Neural cell (in vitro differentiated cells): ENCODE measurements at places on chromosomes 11 and 22. TPM values are rescaled to one million over a fixed set of nuclear protein-coding genes. Genes with fewer than 3 reads are reported as not detected.

ZNF280B gene
- polyA plus RNA-seq, result 0.98 and 2.3 TPM in 2 replicates

OR56B4 gene
- polyA plus RNA-seq, result not detected in 2 replicates

RIC3 gene
- 94.5 and 103 TPM in 2 replicates for polyA plus RNA-seq

P2RY6 gene
- polyA plus RNA-seq, result not detected in 2 replicates

INSC gene
- 0.12 TPM in 1 of 2 replicates, not detected in the other for polyA plus RNA-seq

SUSD2 gene
- 0.20 and 0.36 TPM in 2 replicates for polyA plus RNA-seq

PNPLA3 gene
- polyA plus RNA-seq, result 4.5 and 6.5 TPM in 2 replicates

MAPK11 gene
- polyA plus RNA-seq, result 36.3 and 55.0 TPM in 2 replicates

GAL3ST3 gene
- polyA plus RNA-seq, result 16.7 and 17.2 TPM in 2 replicates

RHOD gene
- polyA plus RNA-seq, result 0.28 TPM in 1 of 2 replicates, not detected in the other

EHF gene
- 0.17 TPM in 1 of 2 replicates, not detected in the other for polyA plus RNA-seq

UBQLN3 gene
- not detected in 2 replicates for polyA plus RNA-seq

TRPM5 gene
- not detected in 2 replicates for polyA plus RNA-seq

PKP3 gene
- polyA plus RNA-seq, result not detected in 2 replicates

LRRC56 gene
- polyA plus RNA-seq, result 0.76 and 1.3 TPM in 2 replicates

GLB1L2 gene
- 1.6 and 4.0 TPM in 2 replicates for polyA plus RNA-seq

RAPSN gene
- polyA plus RNA-seq, result not detected in 2 replicates

FAM83F gene
- 0.02 and 0.42 TPM in 2 replicates for polyA plus RNA-seq

HBG2 gene
- polyA plus RNA-seq, result 1.2 TPM in 1 of 2 replicates, not detected in the other

NRXN2 gene
- 68.0 and 99.8 TPM in 2 replicates for polyA plus RNA-seq

OR2AG2 gene
- polyA plus RNA-seq, result not detected in 2 replicates

CTTN gene
- polyA plus RNA-seq, result 220 and 243 TPM in 2 replicates

NXPE1 gene
- not detected in 2 replicates for polyA plus RNA-seq

IL10RA gene
- polyA plus RNA-seq, result 0.76 and 1.1 TPM in 2 replicates

LAYN gene
- polyA plus RNA-seq, result not detected in 2 replicates

WBP2NL gene
- polyA plus RNA-seq, result not detected in 2 replicates

LGR4 gene
- 8.7 and 11.2 TPM in 2 replicates for polyA plus RNA-seq

CHST1 gene
- polyA plus RNA-seq, result 16.2 and 22.8 TPM in 2 replicates

UBQLNL gene
- polyA plus RNA-seq, result not detected in 2 replicates

KCNJ5 gene
- 0.34 and 1.1 TPM in 2 replicates for polyA plus RNA-seq

SCARF2 gene
- polyA plus RNA-seq, result 3.4 and 5.0 TPM in 2 replicates

HBG1 gene
- not detected in 2 replicates for polyA plus RNA-seq

KLHL35 gene
- polyA plus RNA-seq, result 11.8 and 17.0 TPM in 2 replicates

BACE1 gene
- polyA plus RNA-seq, result 20.6 and 21.0 TPM in 2 replicates

HPS4 gene
- 51.9 and 54.1 TPM in 2 replicates for polyA plus RNA-seq

CPSF7 gene
- polyA plus RNA-seq, result 80.2 and 82.5 TPM in 2 replicates

CYB5R3 gene
- polyA plus RNA-seq, result 17.2 and 20.2 TPM in 2 replicates

GRAMD1B gene
- polyA plus RNA-seq, result 1.5 and 3.8 TPM in 2 replicates

SLC7A4 gene
- not detected in 2 replicates for polyA plus RNA-seq

ADM2 gene
- polyA plus RNA-seq, result not detected in 2 replicates

MS4A1 gene
- not detected in 2 replicates for polyA plus RNA-seq

TYR gene
- polyA plus RNA-seq, result not detected in 2 replicates

NCAM1 gene
- polyA plus RNA-seq, result 120 and 158 TPM in 2 replicates

GRIK4 gene
- 3.4 and 8.2 TPM in 2 replicates for polyA plus RNA-seq

USP2 gene
- 0.59 and 0.74 TPM in 2 replicates for polyA plus RNA-seq

SLC22A8 gene
- polyA plus RNA-seq, result not detected in 2 replicates

OR51B2 gene
- not detected in 2 replicates for polyA plus RNA-seq

BRSK2 gene
- polyA plus RNA-seq, result 47.5 and 58.2 TPM in 2 replicates

YPEL4 gene
- 18.4 and 19.8 TPM in 2 replicates for polyA plus RNA-seq

C11orf54 gene
- polyA plus RNA-seq, result 29.6 and 35.0 TPM in 2 replicates

OSBPL5 gene
- polyA plus RNA-seq, result 49.1 and 82.5 TPM in 2 replicates
